ENCODE measurements at places on chromosomes 1 and 21.

DNA sequence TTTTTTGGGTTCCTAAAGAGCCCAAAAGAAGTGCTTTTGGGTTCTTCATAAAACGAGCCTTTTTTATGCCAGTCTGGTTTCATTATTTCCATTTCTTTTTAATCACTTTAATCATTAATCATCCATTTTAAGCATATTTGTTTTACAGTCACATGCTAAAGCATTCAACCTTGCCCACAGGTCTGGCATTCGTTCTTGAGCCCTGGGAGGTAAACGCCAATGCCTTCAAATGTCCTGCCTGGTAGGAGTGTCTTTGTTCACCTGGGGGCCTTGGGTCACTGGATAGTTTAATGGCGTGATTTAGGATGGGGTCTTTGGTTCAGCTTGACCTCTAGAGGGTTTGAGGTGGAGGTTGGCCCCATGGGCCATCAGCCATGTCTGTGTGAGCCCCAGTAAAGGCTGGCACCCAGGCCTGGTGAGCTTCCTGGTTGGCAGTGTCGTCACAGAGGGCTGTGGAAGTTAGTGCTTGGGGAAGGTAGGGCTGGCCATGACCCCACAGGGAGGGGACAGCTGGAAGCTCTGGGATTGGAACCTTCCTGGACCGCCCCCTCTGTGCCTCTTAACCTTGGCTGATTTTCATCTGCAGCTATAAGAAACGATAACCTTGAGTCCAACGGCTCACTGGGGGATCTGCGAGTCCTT, 20.2 kb downstream of the C1orf174 start:
- no peak for DNase-seq

DNA sequence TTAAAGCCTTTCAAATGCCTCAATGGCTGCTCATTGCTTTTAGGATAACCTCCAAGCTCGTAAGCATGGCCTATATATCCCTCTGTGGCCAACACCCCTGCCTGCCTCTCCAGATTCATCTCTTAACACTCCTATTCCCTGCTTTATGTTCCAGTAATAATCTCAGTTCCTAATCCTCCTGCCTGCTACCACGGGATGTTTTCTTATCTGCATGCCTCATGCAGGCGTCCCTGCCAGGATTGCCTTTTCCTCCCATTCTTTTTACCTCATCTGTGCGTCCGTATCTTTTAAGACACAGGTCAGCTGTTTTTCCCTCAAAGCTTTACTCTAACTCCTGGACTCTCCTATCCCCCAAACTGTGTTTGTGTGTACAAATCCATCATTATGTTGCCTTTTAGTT, 36.1 kb downstream of the ZBTB40 start:
- DNase-seq = no peak

- DNase-seq = peak; percentile 97
These were observed 46.3 kb downstream of the GPA33 start for GRCh38 chr1:167043752-167044488.

DNA sequence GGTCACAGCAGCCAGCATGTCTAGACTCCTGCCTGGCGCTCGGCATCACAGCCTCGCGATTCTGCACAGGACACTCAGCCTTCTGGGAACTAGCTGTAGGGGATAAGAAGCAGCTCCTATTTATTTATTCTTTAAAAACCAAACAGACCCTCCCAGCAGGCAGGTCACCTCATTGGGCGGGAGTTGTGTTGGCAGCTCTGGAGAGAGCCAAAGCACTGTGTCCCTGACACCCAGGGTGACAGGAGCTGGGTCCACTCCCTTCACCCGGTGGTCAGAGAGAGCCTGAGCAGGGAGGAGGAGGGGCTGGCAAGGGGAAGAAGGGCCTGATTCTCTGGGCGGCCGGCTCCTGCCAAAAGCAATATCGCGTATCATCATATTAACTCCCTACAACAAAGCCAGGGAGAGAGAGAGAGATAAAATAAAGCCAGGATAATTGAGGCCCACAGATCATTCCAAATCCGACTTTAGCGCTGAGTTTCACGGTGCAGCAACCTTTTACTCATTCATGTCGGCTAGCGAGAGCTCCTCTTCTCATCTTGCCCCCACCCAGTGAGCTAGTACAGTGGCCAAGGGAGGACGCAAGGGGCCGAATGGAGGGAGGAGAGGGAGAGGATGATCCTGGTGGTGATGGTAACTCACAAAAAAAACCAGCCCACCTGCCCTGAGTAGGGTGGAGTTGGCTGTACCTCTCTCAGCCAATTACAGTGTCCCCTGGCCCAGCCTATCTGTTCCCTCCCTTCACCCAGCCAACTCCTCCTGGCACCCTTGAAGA, 79.8 kb upstream of the IFFO2 start:
- DNase-seq = no peak

GRCh38 chr1:195328102-195328501, 1280.1 kb downstream of the KCNT2 start:
- DNase-seq = no peak

GRCh38 chr1:173330149-173330951, 123.2 kb upstream of the TNFSF4 start:
- peak; percentile 15 for DNase-seq

DNA sequence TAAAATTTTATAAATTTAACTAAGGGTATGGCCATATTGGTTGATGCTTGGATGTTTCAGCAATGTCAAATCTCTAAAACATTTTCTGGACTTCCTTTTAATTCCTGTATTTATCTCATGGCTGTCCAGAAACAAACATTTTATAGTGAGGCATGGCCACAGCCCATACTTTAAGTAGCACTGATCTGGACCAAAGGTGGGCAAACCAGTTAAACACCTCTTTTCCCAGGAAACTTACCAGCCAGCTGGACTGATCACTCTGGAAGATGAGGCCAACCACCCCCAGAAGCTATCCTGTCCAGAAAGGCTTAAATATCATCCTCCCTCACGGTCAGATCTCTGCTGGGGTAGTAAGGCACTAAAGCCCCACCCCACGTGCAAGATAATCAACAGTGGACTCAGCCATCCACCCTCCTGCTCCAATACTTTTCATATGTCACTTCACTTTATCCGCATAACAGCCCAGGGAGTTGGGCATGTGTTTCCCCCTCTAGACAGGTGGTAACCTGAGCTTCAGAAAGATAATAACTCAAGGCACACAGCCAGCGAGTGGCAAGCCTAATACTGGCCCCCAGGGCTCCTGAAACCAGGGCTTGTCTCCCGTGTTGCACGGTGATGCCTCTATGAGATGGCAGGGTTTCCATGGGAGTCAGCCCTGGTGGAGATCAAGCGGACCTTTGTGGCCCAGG, 120.5 kb upstream of the NGF start:
- no peak for DNase-seq

- DNase-seq = peak; percentile 22
These were observed 6.6 kb upstream of the NTPCR start for GRCh38 chr1:232943679-232944252.

DNA sequence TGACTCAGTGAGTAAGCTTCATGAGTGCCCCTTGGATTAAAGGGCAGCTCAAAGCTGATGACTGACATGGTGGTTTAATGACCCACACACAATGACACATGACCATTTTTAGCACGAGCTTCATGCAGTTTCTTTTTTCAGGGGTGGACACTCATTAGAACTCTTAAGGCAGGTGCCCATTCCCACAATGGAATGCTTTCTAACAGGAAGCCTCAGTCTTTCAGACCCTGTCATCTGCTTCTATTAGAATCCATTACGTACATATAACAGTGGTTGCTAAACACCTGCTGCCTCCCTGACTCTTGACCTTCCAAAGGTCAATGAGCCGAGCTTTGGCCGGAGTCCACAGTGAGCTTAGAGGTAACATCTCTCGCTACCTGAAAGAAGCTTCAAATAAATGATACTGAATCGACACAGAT, 27.4 kb downstream of the AKNAD1 start:
- no peak for DNase-seq

DNA sequence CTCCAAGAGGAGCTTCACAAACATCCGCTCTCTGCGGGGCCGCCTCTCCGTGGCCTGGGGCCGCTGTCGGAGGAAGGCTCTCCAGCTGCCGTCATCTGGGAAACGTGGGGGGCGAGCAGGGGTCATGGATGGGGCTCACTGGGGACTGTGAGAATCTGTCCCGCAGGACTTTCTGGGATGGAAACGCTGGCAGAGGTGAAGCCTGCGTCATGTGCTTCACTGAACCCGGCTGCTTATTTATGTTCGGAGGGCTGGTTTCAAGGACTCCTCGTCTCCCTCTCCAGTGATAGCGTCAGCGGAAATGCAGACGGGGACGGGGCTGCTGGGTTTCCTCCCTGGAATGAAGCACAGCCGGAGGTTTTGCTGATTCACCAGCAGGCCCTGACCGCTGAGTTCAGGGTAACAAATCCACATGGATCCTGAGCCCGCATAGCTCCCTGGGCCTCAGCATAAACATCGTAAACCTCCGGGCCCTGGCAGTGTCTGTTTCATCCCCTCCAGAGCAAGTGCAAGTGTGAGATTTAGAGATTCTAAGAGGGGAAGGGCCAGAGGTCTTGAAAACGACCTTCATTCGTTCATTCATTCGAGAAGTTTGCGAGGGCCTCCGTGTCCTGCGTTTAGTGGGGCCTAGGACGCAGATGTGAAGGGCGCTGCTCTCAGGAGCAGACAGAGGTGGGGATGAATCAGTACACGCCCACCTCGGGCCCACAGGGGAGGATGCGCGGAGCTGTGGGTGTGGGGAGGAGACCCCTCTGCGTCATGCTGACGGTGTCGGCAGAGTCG, 7.0 kb upstream of the POFUT2 start:
- DNase-seq = no peak

DNA sequence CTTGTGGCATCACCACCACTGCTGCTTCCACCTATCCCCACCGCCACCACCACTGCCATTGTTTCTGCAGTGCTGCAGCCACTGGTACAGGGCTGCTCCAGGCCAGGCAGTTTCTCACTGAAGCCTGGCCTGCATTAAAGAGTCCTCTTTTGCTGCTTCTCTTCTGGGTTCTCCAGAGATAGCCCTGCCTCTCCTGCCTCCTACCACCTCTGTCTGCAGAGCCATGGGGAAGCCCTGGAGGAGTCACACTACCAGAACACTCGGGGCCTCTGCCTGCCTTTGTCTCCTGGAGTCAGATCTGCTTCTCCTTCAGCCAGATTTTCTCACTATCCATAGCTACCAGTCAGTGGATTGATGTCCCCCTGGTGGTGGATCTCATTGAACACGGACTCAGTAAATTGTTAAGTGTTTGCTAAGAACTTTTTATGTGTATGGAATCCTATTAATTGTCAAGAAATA, 37.7 kb upstream of the DDAH1 start:
- peak; percentile 53 for DNase-seq

DNA sequence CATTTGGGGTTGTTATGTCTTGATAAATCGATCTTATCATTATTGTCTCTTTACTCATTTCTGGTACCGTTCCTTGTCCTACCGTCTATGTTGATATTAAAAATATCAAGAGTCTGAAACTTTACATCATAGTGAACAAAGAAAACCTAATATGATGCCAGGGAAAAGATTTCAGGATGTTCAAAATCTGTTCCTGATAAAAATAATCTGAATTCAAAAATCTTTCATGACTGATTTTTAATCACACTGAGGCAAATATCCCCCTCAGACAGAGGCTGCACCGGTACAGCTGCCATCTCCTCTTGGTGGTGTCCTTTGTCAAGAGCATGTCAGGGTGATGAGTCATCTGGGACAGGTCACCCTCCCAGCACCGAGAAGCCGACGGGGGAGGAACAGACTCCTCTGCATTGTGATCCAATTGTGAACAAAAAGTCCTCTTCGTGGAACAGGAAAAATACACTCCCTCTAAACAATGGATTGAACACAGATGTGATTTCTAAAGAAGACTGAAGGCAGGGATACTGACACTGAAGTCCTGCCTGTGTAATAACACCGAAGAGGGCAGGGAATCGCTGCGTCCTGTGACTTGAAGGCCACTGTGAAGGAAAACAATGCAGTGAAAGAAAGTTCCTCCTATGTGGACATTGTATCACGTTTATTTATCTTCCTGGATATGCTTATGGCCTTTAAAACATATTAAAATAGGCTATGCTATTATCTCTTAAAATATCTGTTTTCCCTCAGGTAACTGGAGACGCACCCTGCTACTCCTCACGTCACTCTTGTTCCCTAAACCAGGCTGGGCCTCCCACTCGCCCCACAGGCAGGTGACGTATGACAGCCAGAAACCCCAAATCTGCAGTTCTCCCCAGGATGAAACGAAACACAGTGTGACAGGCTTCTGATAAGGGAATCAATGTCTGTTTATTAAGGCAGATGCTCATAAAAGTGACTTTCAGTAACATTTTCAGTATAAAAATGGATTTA, 4.3 kb upstream of the SPATC1L start:
- DNase-seq = no peak

DNA sequence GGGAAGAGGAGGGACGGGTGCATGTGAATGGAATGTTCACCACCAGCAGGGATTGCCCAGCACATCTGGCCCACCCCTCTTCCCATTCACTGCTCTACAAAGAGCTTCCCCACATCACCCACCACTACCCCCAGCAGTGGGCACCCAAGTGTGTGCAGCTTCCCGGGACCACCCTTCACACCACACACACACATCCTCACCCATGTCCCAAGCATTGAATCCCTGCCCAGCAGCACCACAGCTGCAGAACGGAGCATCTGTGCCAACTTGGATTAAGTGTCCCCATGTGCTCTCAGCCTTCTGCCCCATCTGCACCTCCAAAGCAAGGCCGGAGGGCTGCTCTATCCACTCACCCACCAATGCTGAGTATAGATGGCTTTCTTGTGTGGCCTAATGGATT, 141.4 kb downstream of the PSMG1 start:
- DNase-seq = no peak

DNA sequence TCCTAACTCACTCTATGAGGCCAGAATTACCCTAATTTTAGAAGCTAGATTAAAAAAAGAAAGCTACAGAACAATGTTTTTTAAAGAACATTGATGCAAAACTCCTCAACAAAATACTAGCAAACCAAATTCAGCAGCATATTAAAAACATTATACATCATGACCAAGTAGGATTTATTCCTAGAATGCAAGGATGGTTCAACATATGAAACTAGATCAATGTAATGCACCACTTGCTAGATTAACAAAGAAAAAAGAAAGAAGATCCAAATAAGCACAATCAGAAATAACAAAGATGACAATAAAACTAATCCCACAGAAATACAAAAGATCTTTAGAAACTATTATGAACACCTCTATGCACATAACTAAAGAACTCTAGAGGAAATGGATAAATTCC, 13.3 kb upstream of the PPT1 start:
- no peak for DNase-seq

DNA sequence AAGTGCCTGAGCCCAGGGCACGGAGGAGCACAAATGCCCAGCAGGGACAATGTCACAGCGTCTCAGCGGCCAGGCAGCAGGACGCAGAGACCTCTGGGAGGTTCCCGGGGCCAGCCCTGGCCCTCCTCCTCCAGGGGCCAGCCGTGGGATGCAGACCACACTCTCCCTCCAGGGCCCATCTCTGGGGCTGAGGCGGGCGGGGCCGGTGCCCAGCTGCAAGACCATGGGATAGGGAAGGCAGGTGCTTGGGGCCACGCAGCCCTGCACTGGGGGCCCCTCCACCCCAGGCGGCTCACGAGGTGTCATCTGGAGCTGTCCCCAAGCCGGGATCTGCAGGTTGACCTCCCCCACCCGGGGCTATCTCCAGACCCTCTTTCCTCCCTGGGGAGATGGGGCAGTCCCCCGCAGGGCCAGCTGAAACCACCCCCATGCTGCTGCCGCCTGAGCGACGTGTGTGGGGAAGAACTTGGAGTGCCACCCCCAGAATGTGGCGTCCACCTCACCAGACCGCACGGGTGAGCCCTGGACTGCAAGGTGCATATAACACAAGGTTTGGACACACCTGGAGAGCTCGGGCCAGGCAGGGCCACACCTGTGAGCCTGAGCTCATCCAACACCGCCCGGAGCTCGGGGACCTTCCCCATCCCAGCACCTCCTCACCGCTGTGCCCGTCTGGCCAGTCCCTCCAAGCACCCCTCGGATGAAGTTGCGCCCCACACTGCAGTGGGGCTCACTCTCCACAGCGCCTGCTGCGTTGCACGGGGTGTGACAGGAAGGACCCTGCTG, 4.1 kb upstream of the TTLL10 start:
- DNase-seq = no peak

Measured in NAMALWA (cell line).